ENCODE measurements at places on chromosomes 5 and 9.

DNA sequence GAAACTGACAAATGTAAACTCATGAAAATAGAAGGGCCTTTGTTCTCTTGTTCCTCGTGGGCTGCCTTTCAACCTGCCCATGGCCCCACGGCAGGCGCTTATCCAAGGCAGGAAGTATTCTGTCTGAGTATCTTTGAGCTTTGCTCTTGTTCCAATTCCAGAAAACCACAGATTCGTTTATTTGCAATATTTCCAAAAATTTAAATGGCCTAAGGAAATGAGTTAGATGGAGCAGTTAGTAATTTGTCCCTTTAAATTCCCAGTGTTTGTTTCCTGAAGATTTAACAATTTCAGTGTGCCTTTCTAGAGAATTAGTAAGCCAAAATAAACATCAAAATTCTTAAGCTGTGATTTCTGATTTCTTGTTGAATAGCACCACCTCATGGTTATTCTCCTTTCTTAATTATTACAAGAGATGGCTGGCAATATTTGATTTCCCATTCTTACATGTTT, 299.4 kb upstream of the RASA1 start:
- peak; percentile 78 for DNase-seq

GRCh38 chr5:177967221-177967887, 28.7 kb downstream of the PROP1 start:
- DNase-seq, result no peak

DNA sequence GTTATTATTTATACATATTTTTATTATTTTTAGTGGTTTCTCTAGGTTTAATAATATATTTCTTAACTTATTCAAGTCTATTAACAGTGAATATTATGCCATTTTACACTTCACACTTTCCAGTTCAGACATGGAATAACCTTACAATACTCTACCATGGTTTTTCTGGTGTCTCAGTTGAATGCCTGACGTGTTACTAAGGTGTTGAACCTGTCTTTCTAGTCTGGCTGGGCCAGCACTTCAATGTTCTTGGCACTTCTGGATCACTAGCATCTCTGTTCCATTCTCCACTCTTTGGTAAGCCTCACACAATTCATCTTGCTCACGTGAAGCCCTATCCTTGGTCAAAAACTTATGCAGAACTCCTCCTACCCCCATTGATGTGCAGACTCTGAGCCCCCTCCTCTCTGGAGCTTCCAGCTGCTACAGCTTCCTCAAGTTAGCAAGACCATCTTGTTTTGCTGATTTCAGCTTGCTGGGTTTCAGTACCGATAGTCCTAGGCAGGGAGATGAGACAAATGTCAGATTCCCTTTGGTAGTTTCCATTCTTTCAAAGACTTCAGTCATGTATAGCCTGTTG, 243.1 kb downstream of the FBXO4 start:
- DNase-seq, result no peak

GRCh38 chr9:104765138-104765537, 1.2 kb downstream of the NIPSNAP3B start:
- no peak for DNase-seq

DNA sequence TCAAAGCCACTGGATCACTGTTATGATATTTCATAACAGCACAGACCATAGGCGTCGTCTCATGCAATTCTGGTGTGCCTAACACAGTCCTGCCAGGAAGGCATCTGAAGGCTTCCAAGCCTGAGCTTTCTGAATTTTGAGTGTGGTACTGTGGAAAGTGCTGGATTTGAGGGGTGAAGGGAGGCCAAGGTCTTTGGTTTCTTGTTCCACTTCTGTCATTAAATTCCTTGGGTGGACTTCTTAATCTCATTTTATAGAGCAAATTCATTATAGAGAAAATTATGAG, 441.3 kb upstream of the PIK3R1 start:
- no peak for DNase-seq

DNA sequence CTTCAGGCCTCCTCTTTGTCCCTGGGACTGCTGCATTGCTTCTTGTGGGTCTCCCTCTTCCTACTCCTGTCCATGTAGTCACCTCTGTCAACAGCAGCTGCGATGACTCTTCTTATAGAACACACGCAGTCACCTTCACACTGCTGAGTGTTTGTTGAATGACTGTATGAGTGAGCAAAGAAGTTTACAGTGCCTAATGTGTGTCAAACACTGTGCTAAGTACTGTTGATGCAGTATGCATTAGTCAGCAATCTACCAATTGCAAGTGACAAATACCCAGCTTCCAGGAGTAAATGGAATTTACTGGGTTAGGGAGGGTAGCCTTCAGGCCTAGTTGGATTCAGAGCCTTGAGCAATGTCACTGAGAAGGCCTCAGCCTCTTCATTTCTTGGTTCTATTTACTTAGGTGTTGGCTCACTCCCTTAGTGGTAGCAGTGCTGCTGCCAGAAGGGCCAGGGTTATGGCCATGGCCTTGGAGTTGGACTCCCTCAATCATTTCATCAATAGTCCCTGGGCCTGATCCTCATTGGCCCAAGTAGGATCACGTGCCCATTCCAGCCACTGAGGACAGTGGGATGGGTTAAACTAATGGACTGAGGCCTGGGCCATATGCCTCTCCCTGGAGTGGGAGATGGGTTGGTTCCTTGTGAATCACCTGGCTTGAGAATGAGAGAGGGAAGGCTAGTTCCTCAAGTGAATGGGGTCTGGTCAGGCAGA, 93.5 kb downstream of the RGS3 start:
- no peak for DNase-seq

- peak; percentile 89 for DNase-seq
Observed at GRCh38 chr9:19650312-19650711, 138.5 kb downstream of the SLC24A2 start.

- DNase-seq, result no peak
Observed at GRCh38 chr5:139912804-139913203, 117.2 kb downstream of the PSD2 start.

DNA sequence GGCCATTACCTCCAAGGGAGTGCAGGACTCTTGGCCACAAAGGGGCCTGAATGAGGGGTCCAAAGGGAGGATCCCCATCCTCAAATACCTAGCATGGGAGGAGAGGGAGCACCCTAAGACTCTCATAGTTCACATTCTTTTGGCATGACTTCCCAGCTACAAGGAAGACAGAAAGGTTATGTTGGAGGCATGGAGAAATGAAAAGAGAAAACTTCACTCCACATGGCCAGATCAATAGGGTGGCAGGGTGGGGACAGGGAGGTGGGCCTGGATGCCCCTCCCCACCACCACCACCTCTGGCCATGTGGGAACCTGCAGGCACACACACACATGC, 97.6 kb downstream of the PAX5 start:
- no peak for DNase-seq

- no peak for DNase-seq
Observed at GRCh38 chr5:81426359-81427030, 32.6 kb upstream of the ACOT12 start.

All from NCI-H446 (cell line).